Activated gamma-delta T cell (primary cell): ENCODE measurements at places on chromosomes 5 and 9.

- DNase-seq = no peak
Observed at GRCh38 chr5:93596310-93596675, 13.3 kb downstream of the NR2F1 start.

DNA sequence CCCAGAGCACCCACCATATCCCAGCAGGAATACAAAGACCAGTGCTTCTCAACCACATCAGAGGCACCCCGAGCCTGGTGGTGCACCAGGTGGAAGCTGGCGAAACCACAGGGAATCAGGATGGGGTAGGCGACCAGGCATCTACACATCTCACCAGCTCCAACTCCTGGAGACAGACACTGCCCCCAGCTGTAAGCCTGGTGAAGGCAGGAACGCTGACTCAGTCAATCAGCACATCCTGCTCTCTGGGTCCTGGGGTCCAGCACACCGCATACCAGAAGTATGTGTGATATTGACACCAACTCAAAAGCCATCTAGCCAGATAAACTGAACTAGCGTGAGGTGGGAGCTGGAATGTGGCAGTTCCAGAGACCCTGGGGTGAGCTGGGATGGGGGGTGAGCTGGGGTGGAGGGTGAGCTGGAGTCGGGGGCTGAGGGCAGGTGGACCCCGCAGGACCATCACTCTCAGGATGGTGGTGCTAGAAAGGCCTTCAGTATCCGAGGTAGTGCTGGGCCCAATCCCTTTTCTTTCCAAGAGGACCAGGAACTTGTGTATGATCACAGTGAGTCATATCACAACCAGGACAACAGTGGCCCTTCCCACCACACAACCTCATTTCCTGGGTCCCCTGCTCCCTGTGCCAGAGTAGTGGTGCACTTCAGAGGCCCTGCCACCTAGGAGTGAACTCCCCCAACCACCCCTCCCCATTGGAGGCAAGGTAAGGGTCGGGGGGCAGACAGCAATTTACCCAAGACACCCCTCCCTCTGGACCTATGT lies 2.5 kb downstream of the DBN1 start:
- no peak for DNase-seq

GRCh38 chr9:136178061-136178772 lies 26.7 kb downstream of the LHX3 start:
- DNase-seq = no peak

GRCh38 chr9:72041775-72042194 lies 18.6 kb downstream of the C9orf57 start:
- no peak for DNase-seq

- DNase-seq = no peak
Observed at GRCh38 chr5:139699351-139699750, 51.2 kb downstream of the CXXC5 start.

- DNase-seq = no peak
Observed at GRCh38 chr5:131357739-131358561, 94.1 kb downstream of the CDC42SE2 start.

DNA sequence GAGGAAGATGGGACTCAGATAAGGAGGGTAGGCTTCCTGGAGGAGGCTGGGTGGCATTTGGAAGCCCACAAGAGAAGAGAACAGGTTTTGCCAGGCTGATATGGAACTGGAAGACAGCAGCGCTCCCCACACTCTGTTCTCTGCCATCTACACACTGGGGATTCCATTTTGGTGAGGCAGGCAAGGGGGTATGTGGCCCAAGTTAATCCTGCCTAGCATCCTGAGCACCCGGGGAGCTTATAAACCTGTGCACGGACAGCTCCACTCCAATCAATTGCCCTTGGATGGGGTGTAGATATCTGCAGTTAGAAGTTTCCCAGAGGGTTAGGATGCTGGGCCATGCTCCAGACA lies 158.8 kb downstream of the MACROH2A1 start:
- DNase-seq = no peak

- no peak for DNase-seq
Observed at GRCh38 chr9:105742088-105742487, 47.7 kb downstream of the TMEM38B start.

GRCh38 chr9:126058591-126058990 lies 268.0 kb upstream of the MVB12B start:
- no peak for DNase-seq

DNA sequence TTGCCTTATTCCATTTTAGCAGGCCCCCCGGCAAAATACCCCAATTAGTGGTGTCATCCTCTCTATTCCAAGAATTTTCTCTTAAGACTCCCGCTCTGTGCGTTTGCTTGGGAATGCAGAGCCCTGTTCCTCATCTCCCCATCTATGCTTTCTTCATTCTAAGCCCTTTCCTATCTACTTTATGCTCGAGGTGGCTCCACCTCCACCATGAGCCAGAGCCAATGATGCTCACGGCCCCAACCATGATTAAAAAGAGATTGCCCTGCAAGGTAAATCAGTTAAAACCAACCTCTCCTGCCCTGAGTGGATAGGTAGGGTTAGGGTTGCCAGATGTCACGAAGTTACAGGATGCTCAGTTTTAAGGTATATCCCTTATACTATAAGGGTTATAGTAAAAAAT lies 677 bp upstream of the TXNDC15 start:
- DNase-seq = no peak

DNA sequence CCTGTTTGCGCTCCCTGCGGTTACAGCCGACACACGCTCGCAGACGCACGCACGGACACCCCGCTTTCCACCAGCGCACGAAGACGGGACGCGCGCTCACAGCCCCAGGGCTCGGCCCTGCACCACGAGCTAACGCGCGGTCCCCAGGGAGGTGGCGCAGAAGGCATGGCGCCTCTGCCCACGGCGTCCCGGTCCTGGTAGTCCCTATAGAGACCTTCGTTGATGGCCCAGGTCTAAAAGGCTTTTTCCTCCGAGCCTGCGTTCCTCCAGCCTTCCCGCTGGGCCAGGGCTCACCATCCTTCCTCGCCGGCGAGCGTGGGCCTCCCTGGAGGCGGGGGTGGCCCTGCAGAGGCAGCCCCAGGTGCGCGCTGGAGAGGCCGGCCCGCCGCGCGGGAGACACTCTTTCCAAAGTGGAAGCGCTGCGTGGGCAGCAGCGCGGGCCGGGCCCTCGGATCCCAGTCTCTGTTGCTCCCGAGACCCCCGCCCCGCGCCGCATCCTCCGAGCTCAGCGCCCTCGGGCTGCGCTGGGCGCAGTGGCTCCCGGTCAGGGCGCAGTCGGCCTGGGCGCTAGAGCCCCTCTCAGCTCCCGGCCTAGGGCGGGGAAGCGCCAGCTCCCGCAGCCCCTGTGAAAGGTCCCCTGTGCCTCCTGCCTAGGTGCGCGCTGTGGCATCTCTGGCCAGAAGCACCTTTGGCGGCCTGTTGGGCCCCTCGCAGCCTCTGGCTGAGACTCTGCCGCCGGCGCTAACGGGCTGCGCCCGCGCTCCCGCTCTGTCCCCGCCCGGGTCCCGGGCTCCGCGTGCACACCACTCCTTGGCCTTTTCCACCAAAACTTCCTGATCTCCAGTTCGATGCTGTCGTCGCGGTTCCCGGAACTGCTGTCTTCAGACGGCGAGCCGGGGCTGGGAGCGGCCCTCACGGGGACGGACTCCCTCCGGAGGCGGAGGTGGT lies 31.9 kb upstream of the FANCC start:
- DNase-seq = no peak

GRCh38 chr9:75880618-75881017 lies 9.9 kb upstream of the PCSK5 start:
- no peak for DNase-seq

- DNase-seq = no peak
Observed at GRCh38 chr5:83470526-83471404, 779 bp upstream of the VCAN start.

GRCh38 chr5:61625137-61625561 lies 293.1 kb downstream of the ZSWIM6 start:
- DNase-seq = no peak

GRCh38 chr5:127898551-127899213 lies 184.9 kb upstream of the SLC12A2 start:
- no peak for DNase-seq

- no peak for DNase-seq
Observed at GRCh38 chr5:81994679-81995078, 22.9 kb downstream of the ATG10 start.

- no peak for DNase-seq
Observed at GRCh38 chr5:59591162-59591561, 302.4 kb downstream of the PDE4D start.

DNA sequence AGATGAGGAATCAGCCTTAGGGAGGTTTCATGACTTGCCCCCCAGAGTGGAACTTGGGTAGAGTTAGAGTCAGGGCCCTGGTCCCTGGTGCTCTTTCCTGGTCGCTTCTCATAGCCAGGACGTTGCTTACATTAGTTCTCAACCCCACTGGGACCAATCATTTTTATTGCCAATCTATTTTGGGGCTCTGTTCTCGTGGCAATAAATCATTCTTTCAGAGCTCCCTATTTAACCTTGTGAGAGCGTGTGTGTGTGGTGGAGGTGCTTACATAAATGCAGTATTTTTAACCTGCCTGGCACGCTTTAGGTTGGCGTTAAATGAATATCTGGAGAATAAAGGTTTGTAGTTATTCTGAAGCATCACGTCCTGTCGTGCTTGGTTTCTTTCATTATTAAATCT lies 4.1 kb downstream of the TRIO start:
- DNase-seq = no peak

DNA sequence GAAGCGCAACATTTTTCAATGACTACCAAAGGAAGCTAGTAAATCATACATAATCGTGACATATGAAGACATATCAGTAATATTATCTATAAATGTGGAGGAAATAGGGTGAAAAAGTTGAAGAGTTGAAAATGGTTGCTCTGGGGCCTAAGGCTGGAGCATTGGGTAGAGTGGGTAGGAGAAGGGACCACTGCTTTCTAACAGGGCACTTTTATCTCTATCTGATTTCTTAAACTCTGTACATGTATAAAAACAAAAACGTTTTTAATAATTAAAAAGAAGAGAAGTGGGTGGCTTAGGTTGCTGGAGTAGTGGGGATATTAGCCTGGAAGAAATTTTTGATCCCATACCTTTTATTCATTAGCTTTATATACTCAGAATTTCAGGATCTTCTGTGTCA lies 44.2 kb upstream of the ITGA1 start:
- no peak for DNase-seq

GRCh38 chr9:21853414-21853813 lies 51.0 kb downstream of the MTAP start:
- DNase-seq = no peak

DNA sequence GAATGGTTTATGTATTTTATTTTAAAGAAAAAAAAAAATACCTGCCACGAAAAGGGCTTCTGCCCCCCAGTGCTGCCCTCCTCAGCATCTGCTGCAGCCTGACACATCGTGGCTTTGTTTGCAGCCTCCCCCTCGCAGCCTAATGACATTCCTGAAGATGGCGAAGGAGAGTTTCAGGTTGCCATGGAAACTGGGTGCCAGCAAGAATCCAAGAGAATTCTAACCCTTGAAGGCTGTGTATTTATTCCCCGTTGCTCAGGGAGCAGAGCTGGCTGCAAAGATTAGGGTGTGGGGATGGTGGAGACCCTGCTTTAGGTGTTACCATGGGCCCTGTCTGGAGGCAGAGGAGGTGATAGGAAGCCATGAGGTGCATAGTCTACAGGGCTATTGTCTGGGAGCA lies 126.6 kb downstream of the NSG2 start:
- DNase-seq = no peak

DNA sequence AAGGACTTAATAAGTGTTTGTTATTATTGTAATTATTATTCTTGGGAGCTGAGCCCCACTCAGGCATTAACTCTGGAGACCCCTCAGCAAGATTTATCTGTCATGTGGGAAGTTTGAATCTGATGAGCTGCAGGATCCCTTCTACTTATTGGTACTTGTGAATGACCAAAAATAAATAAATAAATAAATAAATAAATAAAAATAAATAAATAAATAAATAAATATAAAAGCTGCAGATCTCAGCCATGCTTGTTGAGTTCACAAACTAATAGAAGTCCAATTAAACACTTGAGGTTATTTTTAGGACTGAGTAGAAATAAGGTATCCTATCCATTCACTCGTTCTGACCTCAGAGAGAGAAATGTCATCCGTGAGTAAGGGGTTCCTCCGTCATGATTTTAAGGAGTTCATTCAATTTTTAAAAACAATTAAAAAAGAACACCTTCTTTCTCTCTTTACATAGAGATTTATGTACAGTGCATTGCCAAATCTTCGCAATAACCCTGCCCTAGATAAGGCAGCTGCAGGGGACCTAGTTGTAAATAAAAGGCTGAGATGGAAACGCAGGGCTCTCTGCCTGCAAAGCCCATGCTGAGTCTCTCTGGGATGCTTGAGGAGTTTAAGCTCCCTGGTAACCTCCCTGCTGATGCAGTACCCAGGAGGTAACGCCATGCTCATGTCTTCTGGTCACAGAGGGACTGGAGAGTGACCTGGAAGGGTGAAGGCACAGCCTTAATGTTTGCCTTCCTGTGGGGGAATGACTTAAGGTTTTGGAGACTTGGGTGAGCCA lies 1.2 kb downstream of the EFCAB9 start:
- no peak for DNase-seq

DNA sequence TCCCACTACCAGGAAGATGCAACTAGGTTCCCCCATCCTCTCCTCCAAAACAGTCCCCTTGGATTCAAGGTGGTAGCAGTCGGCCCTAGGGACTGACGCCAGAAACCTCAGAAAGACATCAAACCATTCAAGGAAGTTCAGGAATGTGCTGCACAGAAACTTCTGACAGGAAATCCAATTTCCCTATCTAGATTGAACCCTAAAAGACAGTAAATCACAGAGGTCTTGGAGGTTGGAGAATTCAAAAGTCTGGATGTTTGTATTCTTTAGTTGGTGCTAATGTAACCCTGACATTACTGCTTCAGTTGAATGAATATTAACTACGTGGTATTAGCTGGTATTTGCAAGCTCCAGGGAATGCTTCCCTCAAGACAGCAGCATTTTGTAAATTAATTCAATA lies 125.3 kb downstream of the SYK start:
- DNase-seq = no peak

- DNase-seq = no peak
Observed at GRCh38 chr9:80679916-80680315, 1009.4 kb downstream of the TLE1 start.

DNA sequence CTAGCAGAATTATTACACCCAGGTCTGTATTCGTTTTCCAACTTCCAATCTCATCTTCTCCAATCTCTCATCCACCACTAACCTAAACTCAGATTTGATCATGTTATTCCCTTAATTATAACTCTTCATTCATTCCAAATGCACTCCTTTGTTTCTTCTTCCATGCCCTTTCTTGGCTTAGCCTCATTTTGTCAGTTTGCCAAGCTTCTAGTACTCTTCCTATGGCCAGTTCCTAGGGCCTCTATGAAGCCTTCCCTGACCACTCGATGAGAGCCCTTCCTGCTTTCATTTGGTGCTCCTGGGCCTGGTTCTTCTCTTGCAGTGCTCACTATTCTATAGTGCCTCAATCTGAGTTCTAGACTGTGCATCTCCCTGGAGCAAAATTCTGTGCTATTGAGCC lies 5.8 kb downstream of the FAM219A start:
- no peak for DNase-seq

GRCh38 chr5:3116366-3116765 lies 364.9 kb upstream of the IRX2 start:
- no peak for DNase-seq
